ENCODE measurements at places on chromosomes 1 and 21. TPM values are rescaled to one million over a fixed set of nuclear protein-coding genes. Genes with fewer than 3 reads are reported as not detected.

Gene PPM1J
- total RNA-seq, result 7.7 TPM

Gene HSD11B1
- total RNA-seq, result 0.75 TPM

Gene CFHR1
- total RNA-seq, result not detected

Gene LCE2A
- not detected for total RNA-seq
